ENCODE measurements at places on chromosomes 3 and 15. TPM values are rescaled to one million over a fixed set of nuclear protein-coding genes. Genes with fewer than 3 reads are reported as not detected.

The RARB gene
- 12.9 TPM for total RNA-seq

DNA sequence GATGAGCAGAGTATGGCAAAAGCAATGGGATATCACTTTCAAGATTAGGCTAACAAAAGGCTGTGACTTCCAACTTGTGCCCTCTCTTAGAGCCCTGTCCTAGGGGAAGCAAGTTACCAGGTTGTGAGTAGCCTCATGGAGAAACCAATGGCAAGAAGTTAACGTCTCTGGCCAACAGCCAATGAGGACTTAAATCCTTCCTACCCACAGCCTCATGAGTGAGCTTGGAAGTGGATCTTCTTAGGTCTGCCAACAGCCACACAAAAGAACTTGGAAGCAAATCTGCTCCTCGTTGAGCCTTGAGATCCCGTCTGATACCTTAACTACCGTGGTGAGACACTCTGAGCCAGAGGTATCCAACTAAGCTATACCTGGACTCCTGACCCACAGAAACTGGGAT, 5.7 kb downstream of the NME9 start:
- DNase-seq, result no peak

GRCh38 chr3:42139621-42140453, 48.7 kb downstream of the TRAK1 start:
- DNase-seq, result no peak

- DNase-seq, result peak; percentile 45
These were observed 496.0 kb upstream of the THBS1 start for GRCh38 chr15:39084674-39085530.

The NR2E3 gene
- total RNA-seq, result 3.0 TPM

GRCh38 chr3:53137835-53138446, 7.7 kb upstream of the RFT1 start:
- no peak for DNase-seq

DNA sequence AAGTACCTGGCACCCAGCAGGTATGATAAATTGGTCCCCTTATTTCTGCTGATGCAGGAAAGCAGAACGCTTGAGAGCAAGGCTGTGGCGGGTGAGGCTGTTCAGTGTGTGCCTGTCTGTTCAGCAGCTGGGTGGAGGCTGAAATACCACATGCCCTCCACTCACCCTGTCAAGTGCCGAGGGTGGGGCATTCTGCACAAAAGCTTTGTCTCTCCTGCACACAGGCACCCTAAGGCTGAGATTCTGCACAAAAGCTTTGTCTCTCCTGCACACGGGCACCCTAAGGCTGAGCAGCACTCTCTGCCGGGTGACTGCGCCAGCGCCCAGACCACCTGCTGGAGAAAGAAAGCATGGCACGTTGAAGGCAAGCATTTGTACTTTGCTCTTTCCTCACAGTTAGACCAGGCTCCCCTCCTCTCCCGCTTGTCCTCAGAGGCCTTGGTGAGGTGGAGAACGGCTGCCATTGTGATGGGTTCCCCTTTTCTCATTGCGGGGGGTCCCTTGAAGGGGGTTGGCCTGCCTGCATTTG, 97.5 kb downstream of the BDH1 start:
- peak; percentile 36 for DNase-seq

The ADGRG7 gene
- total RNA-seq, result 2.0 TPM

- no peak for DNase-seq
These were observed 12.6 kb downstream of the ATP2C1 start for GRCh38 chr3:130906374-130906995.

The CACNA2D2 gene
- total RNA-seq, result 1.8 TPM

DNA sequence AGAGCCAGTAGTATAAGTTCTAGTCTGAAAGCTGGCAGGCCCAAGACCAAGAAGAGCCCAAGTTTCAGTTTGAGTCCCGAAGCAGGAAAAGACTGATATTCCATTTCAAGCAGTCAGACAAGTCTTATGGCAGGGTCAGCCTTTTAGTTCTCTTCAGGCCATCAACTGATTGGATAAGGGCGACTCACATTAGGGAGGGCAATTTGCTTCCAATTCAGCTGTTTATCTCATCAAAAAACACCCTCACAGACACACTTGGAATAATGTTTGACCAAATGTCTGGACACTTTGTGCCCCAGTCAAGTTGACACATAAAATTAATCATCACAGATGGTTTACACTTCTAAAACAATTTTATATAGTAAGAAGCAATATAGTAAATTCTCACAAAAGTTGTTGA, 69.7 kb downstream of the UBE2E2 start:
- DNase-seq, result no peak

- no peak for DNase-seq
These were observed 13.4 kb upstream of the RTP3 start for GRCh38 chr3:46484388-46484787.

DNA sequence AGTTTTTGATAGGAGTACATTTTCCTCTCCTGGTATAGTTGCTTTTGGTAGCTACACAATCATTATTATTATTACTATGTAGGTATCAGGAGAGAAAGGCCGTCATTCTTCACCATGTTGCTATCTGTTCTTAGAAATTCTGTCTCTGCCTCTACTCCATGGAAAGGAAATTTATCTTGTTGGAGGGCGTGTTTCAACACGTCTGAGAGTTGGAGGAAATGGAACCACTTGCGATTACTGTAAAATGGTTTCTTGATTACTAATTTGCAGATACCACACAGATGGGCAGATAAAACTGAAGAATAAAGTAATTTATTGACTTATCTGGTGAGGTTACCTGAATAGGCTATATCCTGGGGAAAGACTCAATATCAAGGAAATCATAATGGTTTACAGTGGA, 488.4 kb downstream of the NR2F2 start:
- no peak for DNase-seq

GRCh38 chr3:41011854-41012253, 187.5 kb upstream of the CTNNB1 start:
- DNase-seq, result no peak

The PP2D1 gene
- not detected for total RNA-seq

DNA sequence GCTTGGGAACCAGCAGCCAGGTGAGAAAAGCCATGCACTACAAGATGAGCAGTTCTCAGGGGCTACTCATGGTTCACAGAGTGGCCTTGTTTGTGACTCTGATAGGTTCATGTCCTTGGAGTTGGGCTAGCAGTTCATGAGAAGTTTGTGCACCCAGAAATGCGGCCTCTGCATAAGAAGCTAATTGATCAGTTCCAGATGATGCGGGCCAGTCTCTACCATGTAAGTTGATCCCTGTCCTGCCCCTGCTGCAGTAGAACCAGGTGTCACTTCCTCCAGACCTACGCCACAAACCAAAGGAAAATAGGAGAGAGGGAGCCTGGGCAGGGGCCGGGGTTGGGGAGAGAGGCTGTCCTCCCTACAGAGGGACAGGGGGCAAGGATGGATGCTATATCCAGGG, 27.2 kb upstream of the MANF start:
- DNase-seq, result no peak

The LINGO1 gene
- 2.3 TPM for total RNA-seq

DNA sequence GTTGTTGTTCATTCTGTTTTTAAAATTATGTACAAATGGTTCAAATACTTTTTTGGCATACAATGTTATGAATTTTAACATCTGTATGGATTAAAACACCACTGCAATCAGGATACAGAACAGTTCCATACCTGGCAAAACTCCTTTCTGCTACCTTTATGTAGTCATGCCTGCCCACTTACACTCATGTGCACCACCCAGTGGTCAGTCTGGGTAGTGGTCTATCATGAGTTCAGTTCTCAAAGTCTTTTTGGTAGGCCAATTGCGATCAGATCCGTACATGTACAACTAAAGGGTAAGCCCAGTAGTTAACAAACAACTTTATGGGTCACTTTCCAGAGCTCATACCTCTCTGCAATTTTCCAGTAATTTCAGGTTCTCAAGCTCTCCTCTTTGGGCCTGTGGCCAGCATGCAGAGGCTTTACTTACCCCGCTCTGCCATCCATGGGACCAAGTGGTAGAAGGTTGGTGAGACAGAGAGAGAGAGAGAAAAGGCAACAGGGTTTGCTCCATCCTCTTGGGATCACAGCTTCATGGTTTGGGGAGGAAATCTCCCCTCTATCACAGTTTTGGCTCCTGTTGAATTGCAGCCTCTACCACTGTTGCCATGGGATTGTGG, 63.9 kb upstream of the FAM98B start:
- peak; percentile 72 for DNase-seq

- no peak for DNase-seq
These were observed 50.5 kb downstream of the CD86 start for GRCh38 chr3:122105626-122106025.

DNA sequence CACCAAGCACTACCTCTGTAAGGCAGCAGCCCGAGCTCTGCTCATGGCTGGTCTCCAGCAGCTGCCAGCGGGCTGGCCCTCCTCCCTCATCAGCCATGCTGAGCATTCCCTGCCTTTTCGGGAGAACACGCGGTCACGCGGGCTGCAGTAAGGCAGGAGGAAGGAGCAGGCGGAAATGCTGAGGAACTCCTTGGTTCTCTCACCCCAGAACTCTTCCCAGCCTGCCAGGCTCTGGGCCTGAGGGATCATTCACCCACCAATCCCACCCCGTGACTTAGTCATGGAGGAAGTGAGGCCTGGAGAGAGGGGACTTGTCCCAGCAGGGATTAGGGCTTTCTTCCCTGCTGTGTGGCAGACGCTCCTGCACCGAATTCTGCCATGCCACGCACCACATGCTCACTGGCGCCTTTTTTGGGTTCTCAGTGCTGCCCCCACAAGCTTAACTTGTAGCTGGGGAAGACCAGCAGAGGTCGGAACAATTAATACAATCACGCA, 42.9 kb upstream of the RPL32 start:
- peak; percentile 30 for DNase-seq

Data from mucosa of gallbladder (tissue), 1 donor.